ENCODE measurements at places on chromosomes 1 and 21.

- DNase-seq: no peak
Measured at GRCh38 chr1:214446772-214447556, 104.4 kb downstream of the PTPN14 start.

GRCh38 chr1:193275773-193276172, 89.4 kb upstream of the B3GALT2 start:
- DNase-seq: no peak

- DNase-seq: peak; percentile 38
Measured at GRCh38 chr1:15352128-15352957, 57.3 kb upstream of the EFHD2 start.

DNA sequence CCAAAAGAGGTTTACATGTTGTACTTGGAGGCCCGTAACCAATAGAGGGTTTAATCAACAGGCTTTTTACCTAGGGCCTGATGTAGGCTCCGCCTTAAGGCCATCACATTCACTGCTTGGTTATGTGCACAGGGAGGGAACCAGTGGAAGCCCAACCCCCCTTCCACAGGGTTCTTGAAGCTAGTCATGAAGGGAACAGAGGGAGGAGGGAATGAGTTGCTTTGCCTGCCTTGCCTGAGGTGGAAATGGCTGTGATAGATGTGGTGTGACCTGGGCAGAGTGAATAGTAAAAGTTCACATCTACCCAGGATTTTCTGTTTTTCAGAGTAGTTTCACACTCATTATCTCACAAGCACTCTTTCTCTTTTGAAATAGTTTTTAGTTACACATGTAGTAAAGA, 215.1 kb downstream of the ST6GALNAC3 start:
- DNase-seq: no peak

GRCh38 chr1:67327864-67328466, 20.3 kb downstream of the IL12RB2 start:
- no peak for DNase-seq

DNA sequence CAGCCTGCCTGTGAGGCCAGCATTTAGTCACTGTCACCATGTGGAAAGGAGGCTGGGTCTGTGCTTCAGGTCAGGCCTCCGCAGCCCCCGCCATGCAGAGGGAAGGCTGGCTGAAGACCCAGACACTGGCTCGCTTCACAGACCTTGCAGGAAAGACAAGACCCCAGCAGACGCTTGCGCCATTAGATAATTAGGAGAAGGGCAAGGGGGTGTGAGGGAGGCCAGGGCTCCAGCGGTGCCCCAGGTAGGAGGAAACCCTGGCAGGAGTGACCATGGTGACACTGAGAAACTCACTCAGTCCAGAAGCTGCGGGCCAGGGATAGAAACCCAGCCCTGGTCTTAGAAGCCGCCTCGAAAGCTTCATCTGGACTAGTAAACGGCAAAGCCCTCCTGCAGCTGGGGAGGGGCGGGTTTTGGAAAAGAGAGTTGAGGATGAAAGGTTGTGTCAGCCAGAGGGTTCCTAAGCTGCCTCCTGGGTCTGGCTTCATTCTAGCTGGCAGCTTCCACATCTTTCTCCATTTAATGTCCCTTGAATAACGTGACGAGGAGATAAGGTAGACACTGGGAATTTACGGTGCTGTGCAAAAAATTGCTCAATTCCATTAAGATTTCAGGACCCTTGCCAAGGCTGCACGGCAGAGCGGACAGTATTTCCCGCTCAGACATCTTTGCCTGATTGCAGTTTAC, 294.1 kb upstream of the VAMP3 start:
- DNase-seq: no peak

GRCh38 chr21:39094087-39094780, 89.0 kb downstream of the PSMG1 start:
- DNase-seq: no peak

- peak; percentile 50 for DNase-seq
Measured at GRCh38 chr1:12143631-12144155, 23.1 kb upstream of the TNFRSF1B start.

DNA sequence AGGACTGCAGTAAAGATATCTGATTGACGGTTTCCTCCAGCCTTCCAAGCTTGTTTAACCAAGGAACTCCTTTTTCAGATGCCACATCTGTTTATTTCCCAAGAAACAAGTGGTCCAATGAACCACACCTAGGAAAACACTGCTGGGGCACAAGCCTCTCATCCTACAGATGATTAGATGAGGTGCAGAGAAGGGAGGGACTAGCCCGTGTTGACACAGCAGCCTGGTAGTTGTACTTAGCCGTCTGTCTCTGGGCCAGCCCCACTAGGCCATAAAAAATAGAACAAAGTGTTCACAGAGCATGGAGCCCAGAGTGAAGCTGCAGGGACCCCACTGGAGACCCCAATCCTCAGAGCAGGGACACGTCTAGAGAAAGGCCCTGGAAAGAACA, 32.1 kb downstream of the LRP8 start:
- DNase-seq: no peak

- no peak for DNase-seq
Measured at GRCh38 chr1:19130468-19130867, 79.6 kb downstream of the UBR4 start.

DNA sequence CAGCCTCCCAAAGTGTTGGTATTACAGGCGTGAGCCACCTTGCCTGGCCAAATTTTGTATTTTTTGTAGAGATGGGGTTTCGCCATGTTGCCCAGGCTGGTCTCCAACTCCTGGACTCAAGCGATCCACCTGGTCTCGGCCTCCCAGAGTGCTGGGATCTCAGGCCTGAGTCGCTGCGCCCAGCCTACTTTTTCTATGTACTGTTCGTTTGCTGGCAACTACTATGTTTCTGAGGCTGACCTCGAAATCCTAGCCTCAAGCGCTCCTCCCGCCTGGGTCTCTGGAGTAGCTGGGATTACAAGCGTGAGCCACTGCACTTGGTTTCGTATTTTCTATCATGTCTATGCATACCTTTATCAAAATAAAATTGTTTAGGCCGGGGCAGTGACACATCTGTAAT, 675 bp upstream of the TEKT2 start:
- DNase-seq: no peak

GRCh38 chr1:110150330-110151174, at the start of gene SLC6A17:
SLC6A17 (plus strand) TSS chr1:110150494; CDS start chr1:110166930, 16,436 bp downstream.
- DNase-seq: peak; percentile 77

DNA sequence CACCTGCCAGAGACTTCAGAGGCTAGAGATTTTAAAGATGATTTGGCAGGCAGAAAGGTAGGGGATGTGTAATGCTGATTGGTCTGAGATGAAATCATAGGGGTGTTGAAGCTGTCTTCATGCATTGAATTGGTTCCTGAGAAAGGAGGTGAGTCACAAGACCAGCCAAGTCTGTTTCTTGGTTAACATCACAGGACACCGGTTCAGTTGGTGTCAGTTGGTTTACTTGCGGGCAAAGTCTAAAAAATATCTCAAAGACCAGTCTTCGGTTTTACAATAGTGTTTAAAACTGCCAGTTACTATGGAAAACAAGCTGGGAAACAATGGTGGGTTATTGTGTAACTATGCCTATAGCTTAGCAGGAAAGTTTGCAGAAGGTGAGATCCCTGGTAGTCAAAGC, 305.9 kb downstream of the BARHL2 start:
- no peak for DNase-seq

DNA sequence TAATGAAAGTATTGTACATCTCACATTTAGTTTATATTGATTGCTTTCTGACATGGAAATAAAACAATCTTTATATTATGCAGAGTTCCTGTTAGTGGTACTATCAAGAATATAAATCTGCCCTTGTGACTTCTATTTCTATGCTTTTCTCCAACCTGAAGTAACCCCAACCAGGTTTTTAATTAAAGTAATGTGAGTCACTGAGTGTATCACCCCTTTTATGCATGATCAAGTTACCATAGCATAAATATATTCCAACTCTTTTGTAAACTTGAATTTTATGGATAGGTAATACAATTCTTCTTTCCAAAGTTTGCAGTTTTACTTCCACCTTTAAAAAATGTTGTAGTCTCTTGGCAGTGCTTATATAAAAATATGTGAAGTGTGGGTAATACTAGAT, 532.3 kb downstream of the USP25 start:
- DNase-seq: no peak

DNA sequence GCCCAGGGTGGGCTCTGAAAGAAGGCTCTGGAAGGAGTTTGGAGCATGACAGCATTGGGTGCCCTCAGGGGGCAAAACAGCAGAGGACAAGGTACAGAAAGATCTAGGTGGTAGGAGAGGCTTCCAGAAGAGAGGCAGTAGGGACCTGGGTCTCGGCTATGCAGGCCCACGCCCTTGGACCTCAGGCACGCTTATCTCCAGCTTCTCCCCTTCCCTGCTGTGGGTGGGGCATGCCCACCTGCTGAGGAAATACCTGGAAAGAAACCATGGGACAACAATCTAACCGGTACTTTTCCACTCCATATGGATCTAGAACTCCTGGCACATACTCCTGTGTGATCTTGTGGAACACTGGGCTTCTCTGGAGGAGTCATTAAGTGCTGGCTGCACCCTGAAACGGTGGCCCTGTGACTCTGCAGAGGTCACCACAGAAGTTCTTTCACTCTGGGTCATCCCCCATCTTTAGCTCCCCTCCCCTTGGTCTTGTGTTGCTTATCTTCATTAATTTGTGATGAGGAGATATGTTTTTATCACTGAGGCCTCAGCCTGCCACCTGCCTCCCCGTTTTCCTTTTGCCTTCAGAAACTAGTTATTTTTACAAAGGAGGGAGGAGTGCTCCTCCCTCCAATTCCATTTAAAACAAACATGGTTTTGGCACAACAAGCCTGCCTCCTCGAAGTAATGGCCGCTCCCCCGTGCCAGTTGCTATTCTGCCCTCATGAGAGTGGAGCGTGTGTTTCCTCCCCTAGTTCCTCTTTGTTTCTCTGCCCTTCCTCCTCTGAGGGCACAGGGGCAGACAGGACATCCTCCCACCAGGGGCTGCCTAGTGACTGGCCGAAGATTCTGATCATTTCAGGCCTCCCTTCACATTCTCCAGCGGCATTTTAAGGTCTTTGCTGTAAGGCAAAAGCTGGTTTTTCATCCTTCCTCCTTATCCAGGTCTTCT, 78.0 kb upstream of the ATP5PO start:
- no peak for DNase-seq

GRCh38 chr1:56052041-56052440, 527.3 kb downstream of the PLPP3 start:
- no peak for DNase-seq

DNA sequence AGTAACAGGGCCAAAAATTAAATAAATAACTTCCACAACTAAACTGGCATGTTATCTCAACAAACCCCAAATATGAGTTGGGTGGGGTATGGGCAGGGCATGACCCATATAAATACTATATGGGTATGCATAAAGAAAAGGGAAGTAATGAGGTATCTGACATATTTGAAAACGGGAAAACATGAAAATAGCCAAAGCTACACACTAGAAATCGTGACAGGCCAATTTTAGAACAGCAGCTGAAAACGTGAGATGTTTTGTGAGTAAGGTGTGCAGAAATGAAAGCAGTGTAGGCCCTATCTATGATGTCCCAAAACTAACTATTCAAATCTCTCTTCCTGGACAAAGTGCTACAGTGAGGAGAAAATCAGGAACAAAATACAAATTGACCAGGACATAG, 537.9 kb upstream of the NR5A2 start:
- DNase-seq: no peak

GRCh38 chr1:95229706-95230105, 4.3 kb upstream of the RWDD3 start:
- DNase-seq: no peak

DNA sequence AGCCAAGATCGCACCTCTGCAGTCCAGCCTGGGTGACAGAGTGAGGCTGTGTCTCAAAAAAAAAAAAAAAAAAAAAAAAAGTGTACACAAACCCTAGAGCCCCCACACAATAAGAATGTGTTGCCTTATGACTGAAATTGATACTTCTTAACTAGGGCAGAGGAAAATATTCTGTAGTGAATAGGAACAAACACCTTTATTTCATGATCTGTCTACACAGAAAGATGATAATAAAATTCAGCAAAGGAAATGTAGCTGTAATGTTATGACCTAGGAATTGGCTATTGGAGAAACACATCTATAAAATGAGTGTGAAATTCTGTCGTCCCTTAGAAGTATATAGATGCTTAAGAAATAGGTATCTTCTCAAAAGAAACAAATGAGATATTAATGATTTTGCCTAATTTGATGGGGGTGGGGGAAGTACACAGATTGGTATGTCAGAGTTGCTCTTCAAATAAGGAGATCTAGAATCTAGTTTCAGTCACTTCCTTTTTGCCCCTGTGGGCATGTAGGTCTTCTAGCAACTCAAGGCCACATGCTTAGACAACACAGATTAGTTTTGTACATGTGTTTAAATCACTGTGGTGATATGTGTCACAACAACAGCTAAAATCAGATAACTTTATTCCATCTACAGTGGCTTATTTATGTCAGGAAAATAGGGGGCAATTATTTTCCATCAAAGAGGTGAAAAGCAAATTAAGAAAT, 10.7 kb upstream of the GPR25 start:
- DNase-seq: no peak

- DNase-seq: no peak
Measured at GRCh38 chr1:170927955-170928840, 7.1 kb upstream of the MROH9 start.

GRCh38 chr1:32241001-32241763, 5.8 kb upstream of the FAM167B start:
- DNase-seq: peak; percentile 39

GRCh38 chr1:46210561-46210960, 7.4 kb downstream of the LURAP1 start:
- DNase-seq: no peak

GRCh38 chr1:232385221-232385620, 244.7 kb downstream of the SIPA1L2 start:
- no peak for DNase-seq

DNA sequence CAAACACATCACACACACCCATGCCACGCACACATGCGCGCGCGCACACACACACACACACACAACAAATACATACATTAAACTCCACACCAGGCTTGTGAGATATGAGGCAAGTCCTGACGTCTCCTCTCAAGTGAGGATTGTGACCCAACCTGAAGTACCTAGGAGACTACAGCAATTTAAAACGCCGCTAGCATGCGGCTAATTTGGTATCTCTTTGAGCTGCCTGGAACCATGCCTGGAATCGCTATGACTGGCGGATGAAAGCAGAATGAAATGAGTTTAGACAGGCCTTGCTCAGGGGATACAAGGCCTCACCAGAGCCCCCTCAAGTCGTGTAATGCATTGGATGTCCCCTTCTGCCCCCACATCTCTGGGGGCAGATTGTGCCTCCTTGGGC, 1.6 kb upstream of the RAB7B start:
- DNase-seq: peak; percentile 3

GRCh38 chr1:31549809-31550620, 26.3 kb upstream of the TINAGL1 start:
- no peak for DNase-seq

- DNase-seq: no peak
Measured at GRCh38 chr1:86288586-86289147, 107.5 kb downstream of the ODF2L start.

DNA sequence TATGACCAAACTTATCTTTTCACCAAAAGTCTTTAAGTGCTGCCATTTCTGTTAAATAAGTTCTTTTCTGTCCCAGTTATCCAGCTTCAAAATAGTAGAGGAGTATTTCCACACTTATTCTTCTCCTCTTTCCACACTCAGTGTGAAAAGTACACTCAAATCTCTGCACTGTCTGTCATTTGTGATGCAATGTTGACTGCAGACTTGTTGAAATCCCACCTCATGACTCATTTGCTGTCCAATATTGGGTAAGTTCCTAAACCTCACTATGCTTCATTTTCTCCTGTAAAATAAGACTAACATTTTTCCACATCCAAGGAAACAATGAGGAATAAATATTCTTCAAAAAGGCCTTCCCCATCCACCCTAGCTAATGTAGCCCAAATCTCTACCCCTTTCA, 17.5 kb downstream of the LRRIQ3 start:
- no peak for DNase-seq

- no peak for DNase-seq
Measured at GRCh38 chr1:93005252-93005598, 44.0 kb upstream of the DIPK1A start.
